ENCODE measurements at places on chromosomes 7 and 10. TPM values are rescaled to one million over a fixed set of nuclear protein-coding genes. Genes with fewer than 3 reads are reported as not detected.

The HYAL4 gene
- not detected for total RNA-seq

The CNNM1 gene
- total RNA-seq = 0.12 TPM

- no peak for DNase-seq
- peak overlapping the region; percentile 47 for H3K27ac ChIP-seq
- no peaks in the 10 kb centered on the region for H3K27me3 ChIP-seq
- no peak overlapping the region for H3K4me3 ChIP-seq
These were observed 16.3 kb downstream of the ZMIZ1 start for GRCh38 chr10:79084972-79085597.

DNA sequence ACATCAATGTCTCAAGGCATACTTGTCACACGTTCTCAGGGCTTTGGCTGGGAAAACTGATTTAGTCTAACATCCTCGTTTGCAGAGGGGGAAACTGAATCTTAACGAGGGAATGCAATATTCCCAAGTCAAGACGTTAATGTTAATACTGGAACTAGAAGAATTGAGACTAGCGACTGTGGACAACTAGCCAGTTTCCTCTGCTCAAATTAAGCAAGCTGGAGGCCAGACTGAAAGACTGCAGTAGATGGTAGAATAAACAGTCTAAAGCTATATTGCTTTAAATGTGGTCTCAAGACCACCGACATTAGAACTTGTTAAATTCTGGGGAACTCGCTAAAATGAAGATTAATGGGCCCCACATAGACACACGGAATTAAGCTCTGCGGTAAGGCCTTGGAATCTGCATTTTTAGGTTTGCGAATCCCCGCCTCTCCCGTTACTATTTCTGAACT, 639 bp upstream of the TFAM start:
- peak overlapping the region; percentile 84 for H3K4me3 ChIP-seq
- no peaks in the 10 kb centered on the region for H3K27me3 ChIP-seq
- no peak for DNase-seq
- peaks cover 4% of the 10 kb centered on the region for H3K4me1 ChIP-seq

GRCh38 chr10:67837541-67838314, at the start of gene DNAJC12:
TSS of gene DNAJC12 (minus strand) at chr10:67838188. CDS start at chr10:67838011, 177 bp downstream.
- H3K27me3 ChIP-seq = no peaks in the 10 kb centered on the region
- H3K36me3 ChIP-seq = no peaks in the 10 kb centered on the region
- peak within 1 kb of the TSS; percentile 64 for H3K27ac ChIP-seq

Measured in right lobe of liver (tissue), 6 donors.